HCT116 (cell line): ENCODE measurements at places on chromosomes 13 and 19.

DNA sequence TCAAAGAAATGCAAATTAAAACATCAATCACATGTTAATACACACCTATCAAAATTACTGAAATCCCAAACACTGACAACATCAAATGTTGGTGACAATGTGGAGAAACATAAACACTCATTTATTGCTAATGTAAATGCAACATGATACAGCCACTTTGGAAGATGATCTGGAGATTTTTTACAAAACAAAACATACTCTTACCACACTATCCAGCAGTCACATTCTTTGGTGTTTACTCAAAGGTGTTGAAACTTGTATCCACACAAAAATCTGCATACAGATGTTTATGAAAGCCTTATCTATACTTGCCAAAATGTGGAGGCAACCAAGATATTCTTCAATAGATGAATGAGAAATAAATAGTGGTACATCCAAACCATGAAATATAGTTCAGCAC lies 1219.5 kb upstream of the PCDH20 start:
- no peak for DNase-seq
- no peak overlapping the region for H3K27ac ChIP-seq
- H3K27me3 ChIP-seq: no peaks in the 10 kb centered on the region
- no peaks in the 10 kb centered on the region for H3K4me1 ChIP-seq
- H3K4me3 ChIP-seq: no peak overlapping the region

- DNase-seq: no peak
- no peak overlapping the region for H3K27ac ChIP-seq
- no peaks in the 10 kb centered on the region for H3K36me3 ChIP-seq
- H3K27me3 ChIP-seq: no peaks in the 10 kb centered on the region
These were observed 121.6 kb downstream of the CYSLTR2 start for GRCh38 chr13:48775285-48775684.

- no peak for DNase-seq
- H3K4me3 ChIP-seq: no peak overlapping the region
- H3K27ac ChIP-seq: peak overlapping the region; percentile 22; the same call in 1 of the 2 replicates
These were observed 9.1 kb downstream of the MAST1 start for GRCh38 chr19:12847159-12848139.

DNA sequence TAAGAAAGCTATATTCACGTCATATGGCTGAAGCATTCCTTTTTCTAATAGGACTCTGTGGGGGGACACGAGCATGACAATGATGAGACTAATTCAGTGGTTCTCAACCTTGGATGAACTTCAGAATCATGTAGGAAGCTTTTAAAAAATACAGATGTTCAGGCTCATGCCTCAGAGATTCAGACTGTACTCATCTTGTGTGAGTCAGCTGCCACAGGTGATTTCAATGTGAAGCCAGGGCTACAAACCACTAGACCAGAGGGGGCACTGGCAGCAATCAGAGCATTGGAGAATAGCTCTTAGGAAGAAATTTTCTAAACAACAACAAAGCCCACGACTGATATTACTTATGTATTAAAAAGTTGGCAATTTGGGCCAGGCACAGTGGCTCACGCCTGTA lies 91.7 kb downstream of the SERP2 start:
- H3K36me3 ChIP-seq: no peaks in the 10 kb centered on the region
- no peak for DNase-seq
- no peak overlapping the region for H3K4me3 ChIP-seq
- H3K4me1 ChIP-seq: no peaks in the 10 kb centered on the region
- H3K27ac ChIP-seq: no peak overlapping the region
- no peaks in the 10 kb centered on the region for H3K27me3 ChIP-seq

DNA sequence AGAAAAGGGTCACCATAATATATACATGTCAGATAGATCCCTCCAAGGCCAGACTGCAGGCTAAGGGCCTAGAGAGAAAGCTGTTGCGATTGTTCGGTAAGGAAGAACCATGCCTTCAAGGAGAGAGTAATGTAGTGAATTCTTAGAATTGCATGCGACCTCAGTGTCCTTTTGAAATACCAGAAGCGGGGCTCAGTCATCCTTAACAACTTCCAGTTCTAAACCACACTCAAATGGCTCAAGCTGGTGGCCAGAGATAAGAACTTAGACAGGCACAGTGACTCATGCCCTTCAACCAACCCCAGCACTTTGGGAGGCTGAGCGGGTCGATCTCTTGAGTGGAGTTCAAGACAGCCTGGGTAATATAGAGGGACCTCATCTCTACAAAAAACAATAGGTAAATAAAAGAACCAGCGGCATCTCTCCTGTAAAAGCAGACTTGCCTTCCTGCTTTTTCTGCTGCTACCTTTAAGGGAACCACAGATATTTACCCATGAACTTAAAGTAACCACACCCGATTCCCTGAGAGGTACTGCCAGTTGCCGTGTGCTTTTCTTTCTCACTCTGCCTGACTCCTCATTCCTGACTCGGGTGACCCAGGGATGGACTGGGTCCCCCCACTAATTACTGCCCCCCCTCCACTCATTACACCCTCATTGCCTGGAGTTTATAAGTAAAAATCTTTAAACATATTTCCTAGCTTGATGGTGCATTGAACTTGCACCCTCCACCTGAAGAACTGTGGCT lies 15.4 kb upstream of the SIGLEC6 start:
- no peak for DNase-seq
- no peak overlapping the region for H3K27ac ChIP-seq
- H3K4me3 ChIP-seq: no peak overlapping the region
- peaks cover 63% of the 10 kb centered on the region for H3K27me3 ChIP-seq
- no peaks in the 10 kb centered on the region for H3K4me1 ChIP-seq

- H3K36me3 ChIP-seq: no peaks in the 10 kb centered on the region
- H3K4me1 ChIP-seq: no peaks in the 10 kb centered on the region
- no peak overlapping the region for H3K27ac ChIP-seq
- DNase-seq: no peak
- H3K27me3 ChIP-seq: no peaks in the 10 kb centered on the region
These were observed 14.7 kb upstream of the EVI5L start for GRCh38 chr19:7815325-7815724.

DNA sequence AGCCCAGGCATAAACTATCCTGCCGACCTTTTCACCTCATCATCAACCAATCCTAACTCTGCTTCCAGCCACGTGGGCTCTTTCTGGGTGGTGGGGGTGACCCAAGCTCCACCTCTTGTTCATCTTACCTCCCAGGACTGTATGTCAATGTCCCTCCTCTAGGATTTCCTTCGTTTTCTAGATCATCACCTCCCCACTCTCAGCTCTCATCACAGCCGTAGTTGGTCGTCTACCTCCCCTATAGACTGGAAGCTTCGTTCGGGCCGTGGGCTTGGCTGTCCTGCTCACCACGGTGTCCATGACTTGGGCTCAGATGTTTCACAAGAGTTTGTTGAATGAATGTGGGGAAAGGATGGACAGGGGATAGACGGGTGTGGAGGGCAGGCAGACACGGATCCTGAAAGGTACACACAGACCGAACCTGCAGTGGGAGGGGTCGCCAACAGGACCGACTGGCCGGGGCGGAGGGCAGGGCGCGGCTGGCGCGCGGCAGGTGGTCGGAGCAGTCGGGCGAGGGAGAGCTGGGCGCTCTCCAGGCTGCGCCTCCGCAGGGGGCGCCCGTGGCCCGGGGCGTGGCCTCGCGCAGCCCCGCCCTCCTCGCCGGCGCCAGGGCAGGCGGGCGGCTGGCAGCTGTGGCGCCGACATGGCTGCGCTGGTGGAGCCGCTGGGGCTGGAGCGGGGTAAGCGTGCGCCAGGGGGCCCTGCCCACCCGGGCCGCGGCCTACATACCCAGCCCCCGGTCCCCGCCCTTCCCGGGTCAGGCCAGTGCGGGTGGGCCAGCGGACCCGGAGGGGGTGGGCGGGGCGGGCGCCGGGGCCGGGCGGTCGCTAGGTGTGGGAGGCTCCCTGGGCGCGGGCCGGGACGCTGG lies at the start of gene LIN7B:
Gene LIN7B, plus strand, starts transcription at position 609 of the 868 bp plus-strand sequence. Its CDS starts 35 bp downstream, at position 644.
- peak within 1 kb of the TSS; percentile 62 for H3K4me3 ChIP-seq
- H3K4me1 ChIP-seq: peaks cover 41% of the 10 kb centered on the region
